DND-41 (cell line): ENCODE measurements at places on chromosomes 1 and 21.

GRCh38 chr1:192559115-192560006 lies 16.2 kb upstream of the RGS1 start:
- DNase-seq: peak; percentile 48

DNA sequence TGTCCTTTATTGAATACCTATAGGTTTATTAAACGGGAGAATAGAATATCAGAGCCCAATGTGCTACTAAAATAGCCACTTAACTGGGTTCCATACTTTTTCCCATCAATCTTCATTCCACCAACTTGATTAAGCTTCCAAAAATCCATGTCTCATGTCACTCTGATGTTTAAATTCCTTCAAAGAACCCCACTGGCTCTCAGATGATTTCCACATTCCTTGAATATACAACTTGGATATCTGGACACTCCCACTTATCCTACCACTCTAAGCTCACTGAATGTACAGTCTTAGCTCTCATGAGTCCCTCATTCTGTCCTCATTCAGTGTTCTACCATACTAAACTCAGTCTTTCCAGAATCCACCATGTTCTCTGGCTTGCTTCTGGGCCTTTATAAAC lies 21.1 kb downstream of the COL11A1 start:
- DNase-seq: no peak

DNA sequence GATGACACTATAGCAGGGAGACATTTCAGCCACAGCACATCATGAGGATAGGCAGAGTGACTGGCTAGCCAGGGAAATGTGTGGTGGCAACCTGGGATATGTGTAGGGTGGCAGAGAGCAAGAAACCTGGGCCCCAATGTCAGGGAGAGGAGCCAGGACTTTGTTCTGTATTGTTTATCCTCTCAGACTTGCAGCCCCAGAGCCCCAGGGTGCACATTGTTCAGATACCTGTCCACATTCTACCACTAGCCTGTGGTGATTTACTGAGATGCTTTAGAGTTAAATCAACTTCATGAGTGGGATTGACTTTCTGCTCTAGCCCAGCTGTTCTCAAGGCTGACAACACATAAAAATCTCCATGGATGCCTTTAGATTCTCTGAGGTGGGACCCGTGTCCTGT lies 61.5 kb downstream of the MAB21L3 start:
- DNase-seq: no peak

- no peak for DNase-seq
Measured at GRCh38 chr21:31566611-31567010, 92.9 kb upstream of the SOD1 start.

- DNase-seq: peak; percentile 7
Measured at GRCh38 chr1:152777510-152778137, 2.7 kb downstream of the LCE1F start.

- DNase-seq: no peak
Measured at GRCh38 chr1:170544624-170545023, 12.7 kb downstream of the GORAB start.

DNA sequence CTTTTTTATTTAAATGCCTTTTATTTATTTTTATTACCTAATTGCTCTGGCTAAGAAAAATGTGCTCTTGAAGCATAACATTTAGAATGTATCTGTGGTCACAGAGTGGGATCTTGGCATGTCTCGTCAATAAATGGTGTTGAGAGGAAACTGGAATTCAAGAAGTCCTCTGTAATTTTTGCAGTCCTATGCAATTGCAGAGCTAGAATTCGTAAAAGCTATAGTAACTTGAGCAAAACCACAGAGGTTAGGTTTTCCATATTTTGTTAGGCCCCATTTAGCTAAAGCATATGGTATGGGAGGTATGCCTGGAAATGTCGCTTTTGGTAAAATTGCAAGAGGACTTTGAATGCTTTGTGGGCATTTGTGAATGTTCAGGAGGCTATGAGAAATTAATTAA lies 466.7 kb upstream of the NFIA start:
- no peak for DNase-seq

GRCh38 chr1:212355230-212355969 lies 59.3 kb downstream of the PACC1 start:
- no peak for DNase-seq

- DNase-seq: no peak
Measured at GRCh38 chr1:155202198-155202597, 5.5 kb downstream of the THBS3 start.

- no peak for DNase-seq
Measured at GRCh38 chr1:212293579-212293978, 8.4 kb downstream of the PPP2R5A start.

GRCh38 chr1:80531182-80531581 lies 1269.6 kb upstream of the ADGRL2 start:
- peak; percentile 8 for DNase-seq

GRCh38 chr1:155008015-155008941 lies 5.7 kb downstream of the ZBTB7B start:
- no peak for DNase-seq

- DNase-seq: no peak
Measured at GRCh38 chr1:31901838-31902509, 36.2 kb downstream of the PTP4A2 start.

- DNase-seq: no peak
Measured at GRCh38 chr1:99110140-99111041, 105.7 kb upstream of the PLPPR5 start.

DNA sequence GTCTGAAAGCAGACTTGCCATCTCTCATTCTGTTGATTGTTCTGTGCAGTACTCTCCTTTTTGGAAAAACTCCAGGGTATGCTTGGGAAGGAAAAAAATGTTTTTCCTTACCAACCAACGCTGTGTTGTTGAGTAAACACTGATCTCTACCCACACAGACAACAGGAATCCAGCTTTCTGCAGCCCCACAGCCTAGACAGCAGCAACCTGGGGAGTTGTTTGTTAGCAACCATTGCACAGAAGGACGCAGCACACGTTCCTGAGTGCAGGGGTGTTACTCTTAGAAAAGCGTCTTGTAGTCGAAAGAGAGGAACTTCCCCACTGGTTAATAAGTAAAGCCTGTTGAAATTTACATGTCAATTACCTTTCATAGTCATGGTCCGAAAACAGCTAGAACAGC lies 56.6 kb downstream of the SMYD2 start:
- no peak for DNase-seq

GRCh38 chr1:41018018-41018410 lies 3.5 kb downstream of the SLFNL1 start:
- no peak for DNase-seq

GRCh38 chr1:70990469-70991253 lies 57.0 kb downstream of the PTGER3 start:
- no peak for DNase-seq

DNA sequence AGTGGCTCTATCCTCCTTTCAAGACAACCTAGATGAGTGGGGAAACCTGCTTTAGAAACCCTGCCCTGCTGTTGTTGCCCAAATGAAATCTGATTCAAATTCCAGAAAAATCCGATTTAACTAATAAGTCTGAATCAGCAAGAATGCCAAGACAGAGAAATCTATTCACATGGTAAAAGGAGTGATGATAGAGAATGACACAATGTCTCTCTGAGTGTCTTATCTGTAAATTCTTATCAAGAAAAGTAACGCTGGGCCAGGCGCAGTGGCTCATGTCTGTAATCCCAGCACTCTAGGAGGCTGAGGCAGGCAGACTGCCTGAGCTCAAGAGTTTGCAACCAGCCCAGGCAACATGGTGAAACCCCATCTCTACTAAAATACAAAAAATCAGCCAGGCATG lies 13.7 kb upstream of the GUCA2A start:
- DNase-seq: no peak

DNA sequence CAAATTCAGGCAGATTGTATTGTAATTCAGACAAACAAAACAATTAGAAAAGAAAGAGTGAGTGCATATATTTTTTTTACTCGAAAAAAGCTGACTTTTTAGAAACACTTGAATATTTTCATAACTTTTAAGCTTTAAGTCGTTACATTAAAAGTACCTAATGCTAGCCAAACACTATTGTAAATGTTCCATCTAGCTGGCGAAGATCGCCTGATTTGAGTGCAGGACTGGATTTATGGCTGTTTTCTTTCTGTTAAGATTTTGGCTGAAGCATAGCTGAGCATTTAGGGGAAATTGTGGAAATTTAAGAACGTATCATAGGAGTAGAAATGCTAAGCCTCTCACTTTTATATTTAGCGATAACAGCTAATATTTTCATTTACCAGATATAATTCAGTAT lies 24.6 kb downstream of the LRRC7 start:
- DNase-seq: no peak

GRCh38 chr1:195744256-195744655 lies 864.0 kb downstream of the KCNT2 start:
- DNase-seq: no peak

DNA sequence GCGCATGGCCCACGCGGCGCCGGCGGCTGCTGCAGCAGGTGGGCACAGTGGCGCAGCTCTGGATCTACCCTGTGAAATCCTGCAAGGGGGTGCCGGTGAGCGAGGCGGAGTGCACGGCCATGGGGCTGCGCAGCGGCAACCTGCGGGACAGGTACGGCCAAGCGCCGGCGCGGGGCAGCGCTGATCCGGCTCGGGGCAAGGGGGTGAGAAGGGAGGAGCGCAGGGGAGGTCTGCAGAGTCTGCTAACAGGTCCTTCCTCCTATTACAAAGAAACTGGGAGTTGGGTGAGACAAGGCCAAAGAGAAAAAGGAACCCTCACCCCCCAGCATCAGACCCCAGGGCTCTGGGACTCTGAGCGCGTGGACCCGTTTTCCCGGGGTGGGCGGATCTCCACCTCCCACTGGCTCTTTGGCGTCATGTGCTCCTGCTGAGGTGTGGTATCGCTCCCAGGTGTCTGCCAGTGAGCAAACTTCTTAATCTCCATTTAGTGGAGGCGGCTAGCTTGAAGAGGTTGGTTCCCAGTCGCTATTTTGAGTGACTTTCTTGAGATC lies 431 bp downstream of the MTARC1 start:
- no peak for DNase-seq

DNA sequence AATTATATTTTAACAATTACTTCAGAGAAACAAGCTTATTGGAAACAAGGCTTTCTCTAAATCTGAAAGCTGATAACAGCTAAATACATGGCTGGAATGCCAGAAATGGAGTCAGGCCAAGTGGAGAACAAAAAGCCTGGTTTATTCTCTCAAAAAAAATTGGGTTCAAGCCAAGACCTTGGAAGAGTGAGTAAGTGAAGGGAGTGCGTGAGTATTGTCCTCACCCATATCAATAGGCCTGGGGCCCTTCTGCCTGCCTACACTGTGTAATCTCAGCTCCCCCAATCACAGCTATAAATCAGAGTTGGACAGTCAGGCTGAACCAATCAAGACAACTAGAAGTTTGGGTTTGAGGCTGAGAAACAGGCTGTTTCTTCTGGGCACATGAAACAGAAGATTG lies 7.4 kb downstream of the KYAT3 start:
- DNase-seq: no peak

DNA sequence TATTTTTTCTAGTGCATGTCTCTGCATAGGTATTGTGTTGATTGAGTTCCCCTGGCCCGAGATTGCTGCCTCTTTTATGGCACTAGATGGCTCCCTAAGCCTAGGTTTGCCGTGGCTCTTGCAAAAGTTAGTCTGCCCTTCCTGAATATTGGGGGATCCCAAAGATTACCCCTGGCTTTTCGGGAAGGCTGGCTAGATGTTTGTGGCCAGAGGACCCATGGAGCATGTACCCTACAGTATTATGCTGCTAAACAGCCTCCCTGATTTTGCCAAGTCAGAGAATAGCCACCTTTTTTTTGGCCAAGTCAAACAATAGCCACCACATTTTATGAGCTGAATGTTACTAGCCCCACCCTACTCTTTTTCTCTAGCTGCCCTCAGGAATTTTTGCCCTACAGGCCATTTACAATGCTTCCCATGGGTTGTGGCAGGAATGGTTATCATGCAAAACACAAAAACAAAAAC lies 343.2 kb downstream of the OLFM3 start:
- no peak for DNase-seq

DNA sequence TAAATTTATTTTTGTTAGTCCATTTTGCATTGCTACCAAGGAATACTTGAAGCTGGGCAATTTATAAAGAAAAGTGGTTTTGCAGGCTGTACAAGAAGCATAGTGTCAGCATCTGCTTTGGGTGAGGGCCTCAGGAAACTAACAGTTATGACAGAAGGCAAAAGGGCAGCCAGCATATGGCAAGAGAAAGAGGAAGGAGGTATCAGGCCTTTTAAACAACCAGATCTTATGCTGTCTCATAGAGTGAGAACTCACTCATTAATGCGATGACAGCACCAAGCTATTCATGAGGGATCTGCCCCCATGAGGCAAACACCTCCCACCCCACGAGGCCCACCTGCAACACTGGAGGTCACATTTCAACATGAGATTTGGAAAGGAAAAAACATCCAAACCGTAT lies 898.4 kb downstream of the KCNT2 start:
- DNase-seq: no peak

DNA sequence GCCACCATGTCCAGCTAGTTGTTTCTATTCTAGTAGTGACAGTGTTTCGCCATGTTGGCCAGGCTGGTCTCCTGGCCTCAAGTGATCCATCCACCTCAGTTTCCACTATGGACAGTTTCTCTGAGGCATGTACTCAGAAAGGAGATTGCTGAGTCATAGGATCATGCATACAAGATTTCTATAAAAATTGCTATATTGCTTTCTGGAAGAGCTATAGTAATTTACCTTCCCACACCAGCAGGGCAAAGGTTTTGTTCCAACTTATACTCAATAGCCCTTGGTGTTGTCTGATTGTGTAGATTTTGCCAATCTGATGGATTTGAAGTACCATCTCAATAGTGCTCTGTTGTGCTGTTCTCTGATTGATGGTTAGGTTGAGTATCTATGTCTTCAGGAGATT lies 15.6 kb upstream of the ATP1A1 start:
- no peak for DNase-seq

DNA sequence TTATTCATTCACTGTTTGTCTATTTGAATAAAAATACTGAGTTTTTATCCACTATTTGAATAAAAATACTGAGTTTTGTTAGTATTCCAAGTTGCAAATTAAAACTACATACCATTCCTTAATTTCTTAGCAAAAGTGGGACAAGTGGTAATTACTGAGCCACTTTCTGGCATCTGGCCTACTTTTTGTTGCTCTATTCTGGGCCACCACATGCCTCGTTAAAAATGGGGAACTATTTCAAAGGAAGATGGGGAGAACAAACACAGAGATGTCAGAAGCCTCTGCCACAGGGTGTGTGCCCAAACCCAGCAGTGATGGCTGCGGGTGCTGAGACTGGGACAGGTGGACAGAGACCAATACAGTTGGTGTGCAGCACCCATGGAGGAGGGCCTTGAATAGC lies 14.6 kb downstream of the PIGP start:
- no peak for DNase-seq

DNA sequence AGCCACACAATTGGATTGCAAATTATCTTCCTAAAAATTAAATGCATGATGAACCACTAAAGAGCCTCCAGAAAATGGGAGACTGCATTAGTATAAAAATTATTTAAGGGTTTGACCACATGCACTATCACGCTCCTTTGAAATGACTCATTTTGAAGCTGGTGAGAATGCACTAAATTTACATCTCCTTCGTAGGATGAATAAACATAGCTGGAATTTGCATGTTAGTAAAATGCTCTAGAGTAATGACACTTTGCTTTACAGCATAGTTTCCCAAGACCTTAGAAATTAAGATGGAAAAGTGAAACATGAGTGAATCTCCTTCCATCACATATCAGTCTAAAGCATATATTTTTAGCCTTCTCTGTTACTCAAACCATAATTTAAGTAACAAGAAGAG lies 2.4 kb downstream of the PLPPR4 start:
- DNase-seq: no peak
